ENCODE measurements at places on chromosomes 1 and 21. TPM values are rescaled to one million over a fixed set of nuclear protein-coding genes. Genes with fewer than 3 reads are reported as not detected.
A peak's percentile ranks its signal among the peaks of the same experiment; 100 is the strongest.

DNA sequence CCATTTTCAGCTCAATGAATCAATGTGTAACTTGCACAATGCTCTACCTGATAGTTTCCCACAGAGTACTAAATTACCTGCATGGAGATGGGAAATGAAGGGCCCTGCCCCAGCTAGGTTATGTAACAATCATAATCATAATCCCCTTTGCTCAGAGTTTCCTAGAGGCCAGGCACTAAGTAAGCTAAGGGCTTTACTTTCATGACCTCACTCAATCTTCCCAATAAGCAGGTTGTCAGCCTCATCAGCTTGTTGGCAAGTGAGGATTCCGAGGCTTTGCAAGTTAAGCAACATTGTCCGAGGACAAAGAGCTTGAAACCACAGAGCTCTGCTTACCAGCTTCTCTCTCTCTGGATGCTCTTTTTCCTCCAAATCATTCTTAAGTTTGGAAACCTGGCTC lies 64.1 kb upstream of the NTPCR start:
- DNase-seq, result no peak
- H3K27ac ChIP-seq, result no peak overlapping the region
- peaks cover 6% of the 10 kb centered on the region for H3K27me3 ChIP-seq
- H3K36me3 ChIP-seq, result no peaks in the 10 kb centered on the region
- H3K4me1 ChIP-seq, result peaks cover 11% of the 10 kb centered on the region

- H3K36me3 ChIP-seq, result peaks cover 2% of the 10 kb centered on the region
- H3K4me3 ChIP-seq, result peak overlapping the region; percentile 77
- peak overlapping the region; percentile 92 for H3K27ac ChIP-seq
- no peak for DNase-seq
- H3K4me1 ChIP-seq, result peaks cover 38% of the 10 kb centered on the region
These were observed 464.5 kb downstream of the USP25 start for GRCh38 chr21:16194095-16194787.

DNA sequence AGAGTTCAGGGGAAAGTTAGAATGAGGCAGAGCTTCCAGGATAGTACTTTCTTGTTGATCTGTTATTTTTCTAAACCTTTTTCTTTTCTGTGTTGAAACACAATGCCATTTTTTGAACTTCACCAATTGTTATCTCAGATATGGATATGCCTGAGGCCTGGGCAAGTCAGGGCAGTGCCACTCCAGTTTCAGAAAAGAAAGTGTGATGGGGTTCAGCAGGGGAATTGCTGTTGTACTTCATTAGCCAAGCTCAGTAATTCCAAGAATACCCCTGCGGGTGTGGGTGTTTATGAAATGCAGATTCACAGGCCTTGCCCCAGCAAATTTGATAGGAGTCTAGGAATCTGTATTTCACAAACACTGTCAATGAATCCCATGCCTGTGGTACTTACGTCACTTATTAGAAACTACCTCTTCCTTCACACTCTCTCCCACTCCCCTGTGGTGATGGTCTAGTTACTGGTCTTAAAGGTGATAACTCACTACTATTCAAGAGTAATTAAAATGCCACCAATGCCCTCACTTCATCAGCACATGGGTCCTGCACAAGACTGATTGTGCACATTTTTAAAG lies 142.3 kb downstream of the PBX1 start:
- H3K4me3 ChIP-seq, result no peak overlapping the region
- H3K4me1 ChIP-seq, result no peaks in the 10 kb centered on the region
- no peaks in the 10 kb centered on the region for H3K27me3 ChIP-seq
- no peaks in the 10 kb centered on the region for H3K36me3 ChIP-seq

TCHH gene
- total RNA-seq, result not detected

- H3K4me1 ChIP-seq, result peaks cover 13% of the 10 kb centered on the region
- DNase-seq, result no peak
- H3K36me3 ChIP-seq, result peaks cover 1% of the 10 kb centered on the region
- H3K27ac ChIP-seq, result no peak overlapping the region
- H3K27me3 ChIP-seq, result no peaks in the 10 kb centered on the region
- H3K4me3 ChIP-seq, result no peak overlapping the region
These were observed 31.0 kb upstream of the IL19 start for GRCh38 chr1:206739411-206740076.

- H3K27ac ChIP-seq, result no peak overlapping the region
- no peaks in the 10 kb centered on the region for H3K36me3 ChIP-seq
- peaks cover 3% of the 10 kb centered on the region for H3K4me1 ChIP-seq
- no peak overlapping the region for H3K4me3 ChIP-seq
These were observed 164.4 kb upstream of the DPT start for GRCh38 chr1:168893359-168893801.

DNA sequence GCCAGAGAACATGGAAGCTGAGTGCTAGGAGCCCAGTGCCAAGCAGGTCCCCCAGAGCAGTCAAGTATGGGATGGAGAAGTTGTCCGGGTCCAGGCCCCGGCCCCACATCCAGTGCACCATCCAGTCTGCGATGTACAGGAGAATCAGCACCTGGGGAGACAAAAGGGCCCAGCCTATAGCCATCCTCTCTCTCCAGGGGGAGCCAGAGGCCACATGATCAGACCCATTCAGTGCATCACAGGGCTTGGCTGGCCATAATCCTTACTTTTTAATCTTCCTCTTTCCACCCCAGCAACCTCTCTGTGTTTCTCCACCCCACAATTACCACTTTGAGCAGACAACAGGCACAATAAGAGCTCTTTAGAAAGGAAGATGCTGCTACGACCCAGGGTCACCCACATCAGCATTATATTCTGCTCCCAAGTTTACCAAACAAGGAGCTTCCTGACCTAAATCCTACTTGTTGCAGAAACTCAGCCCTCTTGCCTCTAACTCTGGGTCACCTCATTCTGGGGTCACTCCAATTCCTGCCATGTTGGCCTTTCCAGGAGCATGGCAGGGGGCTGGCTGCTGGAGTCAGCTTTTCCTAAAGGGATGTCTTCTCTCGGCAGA lies 16.4 kb upstream of the RAB29 start:
- no peak overlapping the region for H3K4me3 ChIP-seq
- DNase-seq, result no peak
- H3K27me3 ChIP-seq, result no peaks in the 10 kb centered on the region
- no peaks in the 10 kb centered on the region for H3K4me1 ChIP-seq

DNA sequence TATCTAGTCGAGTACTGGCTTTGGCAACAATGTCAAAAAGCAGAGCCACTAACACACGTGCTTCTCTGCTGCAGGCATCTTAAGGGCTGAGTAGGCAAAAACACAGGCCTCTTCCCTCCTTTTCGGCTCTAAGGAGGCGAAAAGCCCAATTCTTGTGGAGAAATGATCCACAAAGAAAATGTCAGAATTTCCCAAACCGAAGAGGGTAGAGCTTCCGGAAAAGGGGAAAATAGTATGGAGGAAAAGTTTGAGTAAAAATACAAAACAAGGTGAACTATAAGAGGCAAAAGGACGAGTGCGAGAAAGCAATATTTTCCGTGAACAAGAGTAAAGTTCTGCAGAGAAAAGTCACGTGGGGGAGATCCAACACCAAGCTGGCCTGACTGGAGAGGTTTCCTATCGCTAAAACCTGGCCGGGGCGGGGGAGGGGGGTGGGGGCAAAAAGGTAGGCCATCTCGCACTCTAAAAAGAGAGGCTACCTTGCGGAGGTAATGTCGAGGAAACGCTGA lies 551 bp downstream of the ZRANB2 start:
- H3K27me3 ChIP-seq, result no peaks in the 10 kb centered on the region
- peaks cover 9% of the 10 kb centered on the region for H3K36me3 ChIP-seq
- peak overlapping the region; percentile 100 for H3K27ac ChIP-seq
- no peak for DNase-seq
- H3K4me3 ChIP-seq, result peak overlapping the region; percentile 84
- H3K4me1 ChIP-seq, result peaks cover 24% of the 10 kb centered on the region

SV2A gene
- total RNA-seq, result 15.3 TPM

Measured in chondrocyte (in vitro differentiated cells).